Activated CD4-positive, alpha-beta T cell treated with anti-CD3 and anti-CD28 coated beads, Interleukin-2, amount 50 U/mL, for 1 hour (primary cell): ENCODE measurements at places on chromosomes 6 and 20.

- no peak for DNase-seq
Measured at GRCh38 chr20:18635380-18635779, 47.5 kb downstream of the DTD1 start.

DNA sequence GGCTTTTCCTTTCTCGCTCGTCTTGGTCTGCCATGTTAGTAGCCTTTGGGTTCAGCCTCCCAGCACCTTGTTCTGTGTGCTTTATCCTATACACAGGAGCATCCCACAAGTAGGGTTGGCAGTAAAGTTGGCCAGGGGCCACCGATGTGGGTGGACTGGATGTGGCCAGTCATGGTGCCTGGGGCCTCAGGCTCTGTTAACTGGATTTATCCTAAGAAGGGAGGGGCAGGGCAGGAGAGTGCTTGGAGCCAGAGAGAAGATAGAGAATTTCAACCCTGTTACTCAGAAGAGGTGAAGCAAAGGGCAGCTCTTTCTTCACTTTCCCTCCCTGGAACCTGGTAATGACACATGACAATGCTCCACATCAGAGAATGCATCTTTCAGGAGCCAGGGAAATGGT, 14.1 kb upstream of the SIRPB2 start:
- no peak for DNase-seq

DNA sequence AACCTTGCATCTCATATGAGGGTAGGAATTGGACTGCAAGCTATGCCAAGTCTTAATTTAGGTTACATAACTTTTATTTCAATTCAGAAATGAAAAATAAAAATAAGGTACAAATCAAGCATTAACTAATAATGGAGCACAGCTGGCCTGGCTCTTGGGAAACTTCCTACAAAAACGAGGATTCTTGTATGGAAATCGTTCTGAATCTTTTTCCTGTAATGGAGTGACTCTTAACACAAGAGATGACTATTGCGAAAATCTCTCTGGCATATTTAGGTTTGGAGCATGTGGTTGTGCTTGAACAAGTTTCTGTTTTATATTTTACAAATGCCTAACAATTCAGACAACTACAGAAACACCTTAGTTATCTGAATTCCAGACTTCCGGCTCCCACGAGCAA, 34.0 kb upstream of the PI16 start:
- no peak for DNase-seq

GRCh38 chr6:71496018-71496721, 207.6 kb downstream of the OGFRL1 start:
- no peak for DNase-seq

- no peak for DNase-seq
Measured at GRCh38 chr6:21181866-21182265, 411.7 kb upstream of the SOX4 start.

- DNase-seq, result no peak
Measured at GRCh38 chr20:49631061-49631716, 63.3 kb upstream of the PTGIS start.

DNA sequence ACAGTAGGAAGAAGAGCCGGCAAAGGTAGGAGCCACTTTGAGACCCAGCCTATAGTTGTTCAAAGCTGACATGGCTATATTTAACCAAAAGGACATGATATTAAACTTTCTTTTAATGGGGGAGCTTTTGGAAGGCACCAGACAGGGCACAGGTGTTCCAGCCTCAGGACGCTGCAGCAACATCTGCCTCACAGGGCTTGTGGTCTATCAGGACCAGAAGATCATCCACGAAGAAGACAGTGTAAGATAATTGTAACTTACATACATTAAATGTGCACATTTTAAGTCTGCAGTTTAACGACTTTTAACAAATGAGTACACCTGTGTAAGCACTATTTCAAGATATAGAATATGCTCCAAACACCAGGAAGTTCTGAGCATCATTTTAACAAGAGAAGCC, 168.2 kb upstream of the PMEPA1 start:
- DNase-seq, result no peak

- DNase-seq, result no peak
Measured at GRCh38 chr6:35445691-35446090, 6.4 kb upstream of the FANCE start.

- DNase-seq, result no peak
Measured at GRCh38 chr6:157728183-157728881, 94.7 kb upstream of the SNX9 start.

DNA sequence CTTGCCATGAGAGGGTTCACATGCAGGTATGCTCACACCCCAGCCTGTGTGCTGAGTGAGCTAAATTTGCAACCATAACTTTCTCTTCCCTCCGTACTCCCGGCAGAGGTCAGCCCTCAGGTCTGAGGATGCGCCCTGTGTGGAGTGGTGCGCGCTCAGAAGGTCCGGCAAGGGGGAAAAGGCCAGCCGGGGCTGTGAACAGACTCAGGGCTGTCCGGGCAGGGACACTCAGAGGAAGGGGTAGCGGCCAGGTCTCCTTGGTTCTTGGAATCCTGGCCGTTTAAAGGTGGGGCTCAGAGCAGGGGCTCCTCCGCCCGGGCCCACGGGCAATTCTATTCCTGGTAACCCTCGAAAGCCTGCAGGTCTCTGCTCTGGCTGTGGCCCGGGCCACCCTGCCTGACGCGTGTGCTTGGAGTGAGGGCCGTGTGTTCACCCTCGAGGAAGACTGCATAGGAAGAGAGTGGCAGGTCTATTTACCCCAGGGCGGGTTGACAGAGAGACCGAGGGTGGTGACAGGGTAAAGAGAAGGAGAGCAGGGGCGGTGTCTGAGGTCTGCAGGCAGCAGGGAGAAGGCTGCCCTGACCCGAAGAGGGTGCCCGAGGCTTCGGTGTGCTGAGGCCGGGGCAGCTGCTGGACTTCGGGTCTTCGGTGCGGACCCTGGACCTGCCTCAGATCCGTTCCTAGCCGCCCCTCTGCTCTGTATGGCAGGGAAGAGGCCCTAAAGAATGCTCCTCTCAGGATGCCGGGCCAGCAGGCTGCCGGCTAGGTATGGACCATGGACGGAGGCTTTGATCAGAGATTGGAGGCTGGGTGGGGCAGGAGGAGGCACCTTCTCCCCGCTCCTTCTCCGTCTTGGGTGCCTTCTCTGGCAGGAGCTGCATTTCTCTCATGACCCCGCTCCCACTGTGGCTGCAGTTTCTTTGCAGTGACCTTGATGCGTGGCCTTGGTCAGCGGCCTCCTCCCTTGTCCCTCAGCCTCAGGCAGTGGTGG, 131.1 kb upstream of the ARMC2 start:
- no peak for DNase-seq

DNA sequence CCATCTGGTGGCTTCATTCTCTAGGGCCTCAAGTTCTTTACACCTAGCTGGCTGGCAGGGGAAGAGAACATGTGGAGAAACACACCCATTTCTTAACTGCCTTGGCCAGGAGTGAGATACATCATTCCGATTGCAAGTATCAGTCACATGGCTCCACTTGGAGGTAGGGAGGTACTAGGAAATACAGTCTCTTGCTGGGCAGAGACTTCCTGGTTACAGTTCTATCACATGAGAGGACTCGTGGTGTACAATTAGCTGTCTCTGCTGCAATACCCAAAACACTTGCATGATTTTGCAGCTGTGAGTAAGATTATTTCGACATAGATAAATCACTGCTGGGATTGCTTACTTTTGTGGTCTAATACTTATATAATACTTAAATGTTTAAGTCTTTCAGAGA, 51.1 kb downstream of the GTF2H5 start:
- DNase-seq, result no peak

GRCh38 chr6:40732878-40733277, 145.7 kb upstream of the LRFN2 start:
- DNase-seq, result no peak

DNA sequence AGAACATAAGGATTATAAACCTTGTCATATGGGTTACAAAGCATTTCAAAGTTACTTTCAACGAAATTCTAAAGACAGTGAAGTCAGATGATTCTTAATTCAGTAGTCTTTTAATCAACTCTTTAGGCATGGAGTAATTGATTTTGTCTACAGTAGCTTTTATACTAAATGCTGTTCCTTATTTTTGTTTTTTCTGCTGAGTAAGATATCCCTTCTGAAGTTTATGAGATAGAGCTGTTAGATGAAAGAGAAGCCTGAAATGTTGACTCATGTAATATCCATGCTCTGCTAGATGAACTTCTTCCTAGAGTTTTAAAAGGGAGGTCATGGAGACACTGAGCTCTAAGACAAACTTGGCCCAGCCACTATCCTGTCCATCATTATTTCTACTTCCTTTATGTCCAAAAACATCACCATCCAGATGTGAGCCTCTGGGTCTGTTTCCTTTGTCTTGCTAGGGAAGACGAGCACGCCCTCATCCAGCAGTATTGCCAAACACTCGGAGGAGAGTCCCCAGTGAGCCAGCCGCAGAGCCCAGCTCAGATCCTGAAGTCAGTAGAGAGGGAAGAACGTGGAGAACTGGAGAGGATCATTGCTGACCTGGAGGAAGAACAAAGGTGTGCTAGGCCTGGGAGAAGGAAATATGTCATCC, 550.3 kb downstream of the UTRN start:
- no peak for DNase-seq

- no peak for DNase-seq
Measured at GRCh38 chr6:165042912-165043311, 266.5 kb downstream of the C6orf118 start.

DNA sequence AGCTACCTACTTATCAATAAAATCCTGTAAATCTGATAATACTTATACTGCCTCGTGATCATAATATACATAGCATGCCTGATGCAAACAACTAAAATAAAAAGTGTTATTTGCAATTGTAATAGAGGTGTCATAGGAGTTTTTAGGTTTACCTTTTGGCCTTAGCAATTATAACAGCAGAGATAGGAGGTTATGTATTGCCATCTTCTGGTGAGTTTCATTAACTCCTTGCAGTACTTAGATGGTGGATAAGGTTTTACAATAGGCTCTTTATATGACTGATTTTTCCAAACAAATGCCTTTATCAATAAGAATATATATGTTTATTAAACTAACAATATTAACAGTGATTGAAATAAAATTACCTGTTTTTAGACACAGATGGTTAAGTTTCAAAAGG, 27.8 kb upstream of the MYCT1 start:
- no peak for DNase-seq

- no peak for DNase-seq
Measured at GRCh38 chr6:18090349-18090786, 32.1 kb downstream of the NHLRC1 start.

DNA sequence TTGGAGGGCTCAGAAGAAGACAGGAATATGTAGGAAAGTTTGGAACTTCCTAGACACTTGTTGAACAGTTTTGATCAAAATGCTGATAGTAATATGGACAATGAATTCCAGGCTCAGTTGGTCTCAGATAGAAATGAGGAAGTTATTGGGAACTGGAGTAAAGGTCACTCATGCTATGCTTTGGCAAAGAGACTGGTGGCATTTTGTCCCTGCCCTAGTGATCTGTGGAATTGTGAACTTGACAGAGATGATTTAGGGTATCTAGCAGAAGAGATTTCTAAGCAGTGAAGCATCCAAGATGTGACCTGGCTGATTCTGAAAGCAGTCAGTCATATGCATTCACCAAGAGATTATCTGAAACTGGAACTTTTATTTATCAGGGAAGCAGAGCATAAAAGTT, 45.1 kb downstream of the FRK start:
- DNase-seq, result no peak

DNA sequence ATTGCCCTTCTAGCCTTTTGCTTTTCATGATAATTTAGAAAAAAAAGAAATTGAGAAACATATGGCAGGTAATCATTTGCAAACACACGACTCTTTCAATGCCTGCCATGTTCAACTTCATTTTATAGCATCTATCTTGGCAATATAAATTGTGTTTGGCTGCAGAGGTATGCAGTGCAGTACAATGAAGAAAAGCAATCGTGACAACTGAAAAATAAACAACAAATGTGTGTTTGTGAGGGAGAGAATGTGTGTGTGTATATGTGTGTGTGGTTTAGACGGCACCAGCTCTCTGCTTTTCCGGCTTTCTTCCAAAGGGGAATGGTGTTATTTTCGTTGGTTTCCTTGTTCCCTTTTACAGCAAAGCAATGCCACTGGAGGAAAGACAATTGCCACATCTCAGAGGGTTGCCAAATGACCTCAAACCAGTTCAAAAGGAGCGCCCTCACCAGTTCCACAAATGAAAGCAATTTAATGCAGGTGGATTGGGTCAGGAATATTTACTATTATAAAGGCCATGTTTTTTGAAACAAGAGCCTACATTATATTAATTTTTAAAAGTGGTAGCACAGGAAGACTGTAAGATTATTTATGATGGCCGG, 587.2 kb downstream of the PRKN start:
- no peak for DNase-seq

DNA sequence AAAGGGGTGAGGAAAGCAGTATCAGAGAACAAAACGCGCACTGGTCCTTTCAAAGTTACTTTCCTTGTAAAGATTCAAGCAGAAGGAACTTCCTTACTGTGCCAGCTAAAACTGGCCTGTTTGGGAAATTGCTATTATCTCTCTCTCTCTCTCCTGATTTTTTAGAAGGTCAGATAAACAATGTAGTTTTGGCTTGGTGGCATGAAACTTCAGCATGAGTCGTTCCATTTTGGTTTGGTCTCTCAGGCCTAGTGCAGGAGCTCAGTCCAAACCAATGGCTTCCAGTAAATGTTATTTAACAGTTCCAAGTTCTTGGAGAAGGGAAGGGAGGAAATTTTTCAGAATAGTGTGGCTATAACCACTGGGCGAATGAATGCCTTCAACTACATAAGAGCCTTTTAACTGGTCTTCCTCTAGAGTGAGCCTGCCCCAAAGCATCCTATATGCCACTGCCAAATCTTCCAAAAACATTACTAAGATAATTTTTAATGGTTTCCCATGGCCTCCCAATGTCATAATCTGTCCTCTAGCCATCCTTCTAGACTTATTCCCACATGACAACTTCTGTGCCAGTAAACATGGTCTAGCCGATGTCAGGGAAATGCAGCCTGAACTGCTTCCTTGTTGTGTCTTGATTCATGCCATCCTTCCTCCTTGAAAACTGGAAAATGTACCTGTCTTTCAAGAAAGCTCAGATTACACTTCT, 9.1 kb upstream of the SNX9 start:
- DNase-seq, result no peak

DNA sequence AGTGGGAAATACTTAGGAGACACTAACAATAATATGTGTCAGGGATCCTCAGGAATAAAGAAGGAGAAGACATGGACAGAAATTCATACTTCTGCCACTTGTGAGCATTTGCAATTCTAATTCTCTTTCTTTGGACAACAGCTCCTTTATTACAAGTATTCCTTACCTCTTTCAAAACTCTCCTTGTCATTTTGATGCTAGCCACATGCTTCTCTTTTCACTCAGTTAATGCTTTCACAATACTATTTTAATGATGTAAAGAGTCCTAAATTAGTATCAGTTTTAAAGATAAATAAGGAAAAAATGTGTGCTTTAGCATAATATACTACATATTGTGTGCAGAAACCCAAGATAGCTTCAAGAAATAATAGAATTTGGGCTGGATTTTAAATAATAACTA, 62.5 kb downstream of the AHI1 start:
- no peak for DNase-seq

GRCh38 chr6:48490658-48491057, 379.7 kb upstream of the PTCHD4 start:
- no peak for DNase-seq
